ENCODE measurements at places on chromosomes 1 and 21.

DNA sequence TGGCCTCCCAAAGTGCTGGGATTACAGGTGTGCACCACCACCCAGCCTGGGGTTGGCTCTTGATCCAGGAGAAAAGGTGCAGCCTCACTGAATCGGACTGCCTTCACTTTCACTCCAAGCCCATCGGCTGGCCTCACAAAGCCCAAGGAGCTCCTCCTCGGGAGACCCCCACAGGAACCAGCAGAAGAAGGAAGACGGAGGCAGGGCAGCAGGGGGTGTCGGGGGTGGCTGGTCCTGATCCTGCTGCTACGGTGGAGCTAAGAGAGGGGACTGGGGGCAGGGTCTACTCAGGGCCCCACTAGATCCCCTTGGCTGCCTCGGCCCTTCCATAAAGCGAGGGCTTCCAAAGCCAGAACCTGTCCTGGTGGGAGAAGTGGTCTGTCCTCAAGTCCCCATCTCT, 93.9 kb downstream of the STUM start:
- no peak for DNase-seq

DNA sequence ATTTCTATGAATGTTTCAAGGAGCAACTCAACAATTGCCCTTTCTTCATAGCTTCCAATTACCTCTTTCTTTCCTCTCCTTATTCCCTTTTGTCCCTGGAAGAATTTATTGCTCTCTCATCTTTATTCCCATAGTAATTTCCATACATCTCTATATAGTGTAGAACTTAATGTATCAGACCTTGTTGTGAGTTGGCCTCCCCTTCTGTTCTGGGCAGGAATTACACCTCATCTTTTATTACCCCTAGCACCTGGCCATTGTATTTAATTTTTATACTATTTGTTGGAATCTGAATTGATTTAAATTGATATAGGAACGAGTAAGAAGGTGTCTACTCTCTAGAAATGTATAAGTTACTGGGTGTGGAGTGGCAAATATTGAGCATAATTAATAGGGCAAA, 114.5 kb downstream of the CACHD1 start:
- DNase-seq: no peak

DNA sequence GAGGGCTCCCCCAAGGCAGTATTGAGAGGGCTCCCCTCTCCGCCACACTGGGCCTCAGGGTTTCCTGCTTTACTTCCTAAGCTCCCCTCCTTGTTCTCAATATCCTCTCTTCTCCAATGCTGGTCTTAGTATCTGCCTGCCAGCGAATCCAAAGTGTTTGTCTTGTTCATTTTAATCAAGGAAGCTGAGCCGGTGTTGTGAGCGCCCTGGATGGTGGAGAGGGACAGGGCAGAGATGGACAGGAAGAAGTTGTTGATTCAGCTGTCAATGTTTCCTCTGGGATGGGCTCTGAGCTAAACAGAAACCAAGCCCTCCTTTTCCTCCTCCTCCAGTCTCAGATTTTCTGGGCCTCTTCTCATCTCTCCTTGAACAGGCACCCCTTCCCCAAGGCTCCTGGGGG, 5.4 kb downstream of the OLFML3 start:
- DNase-seq: no peak

- no peak for DNase-seq
These were observed 30.5 kb downstream of the EPHB2 start for GRCh38 chr1:22741118-22741517.

DNA sequence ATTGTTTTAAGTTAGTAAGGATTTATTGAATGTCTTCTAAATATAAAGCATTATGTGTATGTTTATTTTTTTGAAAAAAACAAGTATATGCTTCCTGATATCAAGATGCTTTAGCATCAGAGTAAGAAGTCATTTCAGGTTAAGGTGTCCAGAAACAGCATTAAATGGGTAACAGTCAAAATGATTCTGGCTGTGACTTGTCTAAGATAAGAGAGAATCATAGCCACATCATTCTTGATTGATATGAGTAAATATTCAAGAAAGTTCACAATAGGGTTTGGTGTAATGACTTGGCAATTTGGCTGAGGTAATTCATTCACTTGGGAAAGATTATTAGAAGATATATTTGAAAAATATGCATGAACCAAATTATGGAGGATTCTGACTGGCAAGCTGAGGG, 193.8 kb downstream of the DPYD start:
- DNase-seq: no peak

DNA sequence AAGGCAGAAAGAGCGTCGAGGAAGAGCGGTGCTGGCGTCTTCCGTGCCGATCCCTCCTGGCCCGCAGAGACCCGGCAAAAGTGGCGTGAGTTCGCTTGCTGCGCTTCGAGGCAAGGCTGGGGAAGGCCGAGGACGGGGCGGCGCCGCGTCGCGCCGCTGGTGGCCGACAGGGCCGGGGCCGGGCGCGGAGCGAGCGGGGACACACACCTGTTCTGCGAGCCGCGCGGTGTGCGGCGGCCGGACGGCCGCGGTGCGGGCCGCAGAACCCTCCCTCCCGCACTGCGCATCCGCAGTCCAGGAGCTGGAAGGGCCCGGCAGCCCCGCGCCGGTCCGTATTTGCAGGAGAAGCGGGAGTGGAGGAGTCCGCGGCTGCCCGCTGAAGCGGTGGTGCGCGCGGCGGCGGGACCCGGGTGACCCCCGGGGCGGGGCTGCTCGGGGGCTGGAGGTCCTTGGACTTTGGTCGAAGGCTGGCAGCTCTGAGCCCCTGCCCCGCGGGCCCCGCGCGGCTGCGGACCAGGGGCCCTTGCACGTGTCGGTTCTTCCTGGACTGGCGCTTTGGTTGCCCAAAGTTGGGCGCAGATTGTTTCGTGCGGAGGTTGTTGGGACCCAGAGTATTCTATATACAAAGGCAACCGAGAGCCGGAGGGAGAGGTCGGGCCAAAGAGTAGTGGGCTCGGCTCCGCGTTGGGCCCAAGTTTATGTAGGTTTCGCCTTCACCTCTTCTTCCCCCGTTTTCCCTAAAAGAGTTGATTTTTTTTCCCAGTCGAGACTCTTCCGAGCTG, 2.6 kb downstream of the RNF220 start:
- no peak for DNase-seq

GRCh38 chr1:218575856-218576255, 230.7 kb downstream of the TGFB2 start:
- DNase-seq: no peak

GRCh38 chr1:155320661-155321617, at the start of gene RUSC1:
Gene RUSC1, plus strand, starts transcription at chr1:155320894. Its CDS starts 880 bp downstream, at chr1:155321774.
- peak; percentile 55 for DNase-seq
